ENCODE measurements at places on chromosomes 2 and 18.

DNA sequence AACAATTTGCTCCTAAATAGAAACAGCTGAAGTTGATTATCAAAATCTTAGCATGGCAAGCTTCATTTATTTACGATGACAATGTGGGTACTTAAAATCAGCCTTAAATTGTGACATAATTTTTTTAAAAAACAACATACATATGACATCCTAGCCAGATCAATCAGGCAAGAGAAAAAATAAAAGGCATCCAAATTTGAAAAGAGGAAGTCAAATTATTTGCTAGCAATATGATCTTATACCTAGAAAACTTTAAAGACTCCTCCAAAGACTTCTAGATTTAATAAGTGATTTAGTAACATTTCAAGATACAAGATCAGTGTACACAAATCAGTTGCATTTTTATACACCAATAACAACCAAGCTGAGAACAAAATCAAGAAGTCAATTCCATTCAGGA, 14.3 kb upstream of the PPP3R1 start:
- DNase-seq, result no peak

GRCh38 chr2:99840831-99841230, 301.6 kb downstream of the AFF3 start:
- no peak for DNase-seq

GRCh38 chr2:62118160-62118559, 77.8 kb upstream of the B3GNT2 start:
- no peak for DNase-seq

DNA sequence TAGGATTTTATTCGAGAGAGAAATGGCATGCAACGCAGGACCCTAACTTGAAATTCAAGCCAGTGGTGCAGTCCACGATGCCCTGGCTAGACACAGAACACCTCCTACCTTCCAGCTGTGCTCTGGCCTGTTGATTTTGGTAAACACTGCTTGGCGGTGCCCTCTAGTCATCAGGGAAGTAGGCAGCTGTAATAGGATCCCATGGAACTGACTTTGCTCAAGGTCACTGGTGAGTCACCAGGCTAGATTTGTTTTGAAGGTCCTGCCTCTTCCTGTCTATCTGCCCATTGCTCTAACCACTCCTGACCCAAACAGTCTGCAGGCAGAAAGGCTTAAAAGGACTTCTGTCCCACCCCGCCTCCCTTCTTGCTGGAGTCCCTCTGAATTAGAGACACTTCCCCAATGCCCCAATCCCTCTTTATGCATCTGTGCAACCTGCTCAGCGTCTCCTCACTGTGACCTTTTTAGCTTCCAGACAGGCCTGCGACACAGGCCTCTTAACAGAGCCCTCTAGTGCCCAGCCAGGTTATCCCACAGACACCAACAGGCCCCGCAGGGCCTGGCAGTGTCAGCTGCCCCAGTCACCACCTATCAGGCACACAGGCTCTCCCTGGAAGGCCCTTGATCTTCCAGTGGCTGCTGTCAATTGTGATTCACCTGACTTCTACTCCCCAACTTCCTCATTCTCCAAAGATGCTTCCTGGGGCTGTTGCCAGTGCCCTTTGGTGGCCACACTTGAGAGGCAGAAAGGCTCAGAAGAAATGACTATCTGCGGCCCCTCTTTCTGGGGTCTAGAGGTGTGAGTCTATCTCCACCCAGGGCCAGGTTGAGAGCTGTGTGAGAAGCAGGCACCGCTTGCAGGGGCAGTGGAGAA, 5.2 kb downstream of the TMEM127 start:
- DNase-seq, result no peak

- DNase-seq, result no peak
Measured at GRCh38 chr2:27807476-27807875, 36.0 kb downstream of the MRPL33 start.

DNA sequence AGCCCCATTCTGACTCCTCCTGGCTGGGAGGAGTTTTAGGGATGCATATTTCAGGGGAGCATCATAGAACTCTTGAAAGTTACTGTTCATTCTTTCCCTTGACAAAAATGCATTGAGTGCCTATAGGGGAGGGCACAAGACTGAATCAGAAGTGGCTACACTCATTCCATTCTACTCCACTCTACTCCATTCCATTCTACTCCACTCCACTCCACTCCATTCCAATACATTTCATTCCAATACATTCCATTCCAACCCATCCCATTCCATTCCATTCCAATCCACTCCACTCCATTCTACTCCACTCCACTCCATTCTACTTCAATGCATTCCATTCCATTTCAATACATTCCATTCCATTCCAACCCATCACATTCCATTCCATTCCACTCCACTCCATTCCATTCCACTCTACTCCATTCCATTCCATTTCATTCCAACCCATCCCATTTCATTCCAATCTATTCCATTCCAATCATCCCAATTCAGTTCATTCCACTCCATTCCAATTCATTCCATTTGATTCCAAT, 110.8 kb downstream of the LOXHD1 start:
- DNase-seq, result no peak
